ENCODE measurements at places on chromosomes 12 and 14.

DNA sequence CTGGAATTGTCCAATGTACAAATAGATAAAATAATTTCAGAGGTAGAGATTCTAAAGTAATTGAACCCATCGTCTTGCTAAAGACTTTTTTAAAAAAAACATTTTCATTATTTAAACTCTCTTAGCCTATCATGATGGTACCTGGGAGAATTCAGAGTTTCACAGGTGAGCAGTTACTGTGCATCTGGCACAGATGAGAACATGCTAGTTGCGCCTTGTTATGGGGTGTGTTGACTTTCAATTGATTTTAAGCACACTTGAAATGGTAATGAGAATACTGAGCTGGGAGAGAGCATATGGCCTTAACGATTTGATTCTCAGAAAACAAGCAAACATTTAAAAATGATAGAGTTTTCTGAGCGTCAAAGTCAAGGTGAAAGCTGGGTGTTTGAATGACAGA is 66.6 kb downstream of the FLRT2 start:
- no peak for DNase-seq

- no peak for DNase-seq
These were observed 201.1 kb upstream of the TMEM260 start for GRCh38 chr14:56378475-56378877.

- no peak for DNase-seq
These were observed 512 bp downstream of the ACTR10 start for GRCh38 chr14:58200480-58200841.

DNA sequence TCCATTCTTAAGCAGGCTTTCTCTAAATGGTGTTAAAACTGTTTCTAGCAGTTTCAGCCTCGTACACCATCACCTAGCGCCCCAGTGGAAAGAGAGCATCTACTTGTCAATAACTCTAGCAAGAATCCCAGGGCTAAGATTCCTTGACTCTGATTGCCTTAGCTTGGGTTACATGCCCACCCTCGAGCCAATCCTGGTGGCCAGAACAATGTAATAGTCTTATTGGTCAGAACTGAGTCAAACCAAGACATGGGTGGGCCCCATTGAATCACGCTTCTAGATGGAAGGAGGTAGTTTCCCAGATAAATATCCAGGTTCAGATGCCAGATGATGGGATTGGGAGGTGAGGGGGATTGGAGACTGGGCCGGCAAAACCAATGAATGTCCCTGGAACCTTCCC is 55.9 kb upstream of the MED13L start:
- no peak for DNase-seq

- no peak for DNase-seq
These were observed 6.3 kb upstream of the BRMS1L start for GRCh38 chr14:35819591-35820540.

DNA sequence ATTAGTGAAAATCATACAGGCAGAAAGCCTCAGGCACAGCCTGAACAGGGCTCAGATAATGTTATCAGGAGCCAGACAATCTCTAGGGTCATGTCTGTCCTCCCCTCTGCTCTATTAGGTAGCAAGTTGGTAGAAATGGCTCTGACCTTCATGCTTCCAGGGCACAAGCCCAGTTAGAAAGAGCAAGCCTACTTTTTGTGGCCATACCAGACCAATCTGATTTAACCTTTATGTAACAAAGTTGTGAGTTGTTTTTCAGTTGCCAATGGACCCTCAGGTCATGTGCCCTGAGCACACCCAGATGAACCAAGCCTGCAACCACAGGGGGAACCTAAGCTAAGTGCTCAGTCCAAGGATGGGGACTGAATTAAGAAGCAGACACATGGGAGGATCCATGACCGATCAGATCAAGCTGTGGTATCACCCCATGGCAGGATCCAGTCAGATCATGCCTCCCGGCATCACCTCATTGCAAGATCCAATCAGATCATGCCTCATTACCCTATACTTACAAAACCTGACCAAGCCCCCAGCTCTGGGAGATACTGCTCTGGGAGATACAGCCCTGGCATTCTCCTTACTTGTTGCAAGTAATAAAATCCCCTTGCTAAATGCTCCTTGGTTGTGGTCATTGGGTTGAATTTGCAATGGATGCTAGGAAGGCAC is 18.8 kb upstream of the HIGD1C start:
- DNase-seq, result peak; percentile 19

GRCh38 chr12:20805921-20806320 is 4.6 kb upstream of the SLCO1B3 start:
- DNase-seq, result no peak

- no peak for DNase-seq
These were observed 268.3 kb downstream of the TMTC2 start for GRCh38 chr12:82955043-82955442.

GRCh38 chr12:58086006-58086405 is 144.6 kb downstream of the ATP23 start:
- DNase-seq, result no peak

GRCh38 chr12:20492251-20492760 is 124.0 kb downstream of the PDE3A start:
- DNase-seq, result peak; percentile 61

GRCh38 chr12:49776413-49776812 is 35.1 kb downstream of the TMBIM6 start:
- peak; percentile 79 for DNase-seq

GRCh38 chr12:121123488-121123887 is 9.2 kb upstream of the P2RX7 start:
- no peak for DNase-seq

DNA sequence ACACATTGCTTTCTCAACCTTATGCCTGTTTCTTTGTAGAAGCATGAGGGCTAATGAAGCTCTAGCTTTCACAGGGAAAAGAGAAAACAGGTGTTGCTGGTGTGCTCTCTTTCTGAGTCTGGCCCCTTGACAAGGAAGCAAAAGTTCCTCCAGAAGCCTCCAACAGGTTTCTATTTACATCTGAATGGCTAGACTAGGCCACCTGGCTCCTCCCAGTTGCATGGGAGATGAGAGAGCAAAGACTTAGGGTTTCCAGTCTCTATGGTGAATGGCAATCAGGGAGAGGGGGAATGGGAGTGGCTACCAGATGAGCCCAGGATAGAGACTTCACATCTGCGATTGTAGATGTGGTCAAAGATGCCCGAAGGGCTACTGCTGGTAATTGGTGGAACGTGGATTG is 138.1 kb upstream of the PLXNC1 start:
- no peak for DNase-seq
